NCI-H748 treated with DMSO at 0.1 percent for 48 hours (cell line): ENCODE measurements at places on chromosomes 7 and 10.

- no peak for DNase-seq
Observed at GRCh38 chr7:12802070-12802469, 114.6 kb downstream of the ARL4A start.

GRCh38 chr10:89550509-89550908 is 15.1 kb upstream of the SLC16A12 start:
- no peak for DNase-seq

DNA sequence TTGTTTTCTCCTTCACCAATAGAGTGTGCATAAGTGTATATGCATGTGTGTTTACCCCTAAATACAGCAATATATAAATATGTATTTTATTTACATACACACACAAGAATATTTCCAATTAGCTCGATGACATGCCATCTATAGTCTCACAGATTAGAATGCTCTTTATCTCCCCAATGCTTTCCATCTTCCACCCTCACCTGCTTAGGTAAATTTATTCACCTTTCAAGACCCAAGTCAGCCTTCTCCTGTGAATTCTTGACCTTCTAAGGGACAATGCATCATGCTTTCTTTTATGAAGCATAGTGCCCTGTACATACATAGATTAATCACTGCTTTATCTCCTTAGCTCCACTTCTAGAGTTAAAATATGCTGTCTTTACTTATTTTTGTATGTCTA is 49.7 kb downstream of the SEMA3A start:
- DNase-seq: no peak

DNA sequence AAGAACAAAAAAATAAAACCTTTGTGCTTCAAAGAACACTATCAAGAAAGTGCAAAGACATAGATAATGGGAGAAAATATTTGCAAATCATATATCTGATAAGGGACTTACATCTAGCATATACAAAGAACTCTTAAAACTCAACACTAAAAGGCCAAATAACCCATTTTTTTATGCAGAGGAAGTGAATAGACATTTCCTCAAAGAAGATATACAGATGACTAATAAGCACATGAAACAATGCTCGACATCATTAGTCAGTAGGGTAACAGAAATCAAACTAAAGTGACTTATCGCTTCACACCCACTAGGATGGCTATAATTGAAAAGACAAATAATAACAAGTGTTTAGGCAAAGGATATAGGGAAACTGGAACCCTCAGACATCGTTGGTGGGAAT is 78.0 kb downstream of the MALSU1 start:
- no peak for DNase-seq

DNA sequence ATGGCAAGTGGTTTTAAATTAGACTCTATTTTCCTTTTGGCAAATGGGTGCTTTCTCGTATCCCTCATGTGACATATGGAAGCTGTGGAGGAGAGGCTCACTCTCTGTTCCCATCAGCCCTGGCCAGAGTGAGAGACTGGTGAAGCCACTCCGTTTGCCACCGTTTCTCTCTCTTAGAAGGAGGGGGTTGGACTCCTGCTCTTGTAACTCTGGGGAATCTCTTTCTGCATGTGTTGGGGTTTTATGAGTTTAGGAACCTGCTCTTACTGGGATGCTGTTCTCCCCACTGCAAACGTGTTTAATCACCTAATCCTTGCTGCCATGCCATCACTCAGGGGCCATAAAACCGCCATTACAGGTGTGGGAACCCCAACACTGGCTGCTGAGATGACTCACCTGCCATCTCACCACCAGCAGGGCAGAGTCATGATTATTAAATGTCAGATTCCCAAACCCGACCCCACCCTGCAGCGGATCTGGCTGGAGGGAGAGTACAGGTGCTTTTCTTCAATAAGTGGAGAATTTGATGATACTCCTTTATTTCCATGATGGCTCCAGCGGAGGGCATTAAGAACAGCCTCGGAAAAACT is 103.2 kb downstream of the ADCY1 start:
- DNase-seq: no peak

GRCh38 chr10:84965468-84965867 is 637.1 kb downstream of the CCSER2 start:
- DNase-seq: no peak

DNA sequence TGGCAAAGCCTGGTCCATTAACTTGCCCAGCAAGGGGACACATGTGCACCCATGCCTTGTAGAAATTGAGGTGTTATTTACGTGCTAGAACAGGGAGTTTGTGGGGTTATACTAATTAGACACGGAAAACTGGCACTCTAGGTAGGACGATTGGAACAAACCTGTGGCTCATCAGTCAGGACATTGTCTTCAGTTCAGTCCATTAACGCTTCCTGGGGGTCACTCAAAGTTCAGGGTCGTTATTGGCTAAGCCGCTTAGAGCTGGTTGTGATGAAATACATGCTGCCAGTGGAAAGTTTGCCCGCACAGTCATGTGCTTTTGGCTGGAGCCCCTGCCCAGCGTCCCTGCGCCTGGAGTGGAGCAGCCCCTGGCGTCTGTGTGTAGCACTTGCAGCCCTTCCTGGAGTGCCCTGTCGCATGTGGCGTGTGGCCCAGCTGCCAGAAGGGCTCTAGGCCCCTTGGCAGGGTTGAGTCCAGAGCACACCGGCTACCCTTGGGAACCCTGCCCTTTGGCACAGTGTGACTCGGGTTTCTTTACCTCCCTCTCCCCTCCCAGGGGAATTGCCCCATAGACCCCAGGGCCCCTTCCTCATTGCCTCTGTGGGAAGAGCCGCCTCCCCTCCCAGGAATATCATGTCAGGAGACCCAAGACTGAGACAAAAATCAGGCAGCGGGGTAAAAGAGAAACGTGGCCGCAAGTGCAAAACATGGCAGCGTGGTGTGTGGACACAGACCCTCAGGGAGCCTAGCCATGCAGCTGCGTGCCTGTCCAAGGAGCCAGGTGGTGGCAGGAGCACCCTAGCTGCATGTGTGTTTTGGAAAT is 9.8 kb downstream of the ZNF775 start:
- no peak for DNase-seq

GRCh38 chr7:98281757-98282606 is 496 bp downstream of the BRI3 start:
- no peak for DNase-seq

GRCh38 chr10:109067031-109067430 is 856.3 kb downstream of the XPNPEP1 start:
- DNase-seq: no peak

DNA sequence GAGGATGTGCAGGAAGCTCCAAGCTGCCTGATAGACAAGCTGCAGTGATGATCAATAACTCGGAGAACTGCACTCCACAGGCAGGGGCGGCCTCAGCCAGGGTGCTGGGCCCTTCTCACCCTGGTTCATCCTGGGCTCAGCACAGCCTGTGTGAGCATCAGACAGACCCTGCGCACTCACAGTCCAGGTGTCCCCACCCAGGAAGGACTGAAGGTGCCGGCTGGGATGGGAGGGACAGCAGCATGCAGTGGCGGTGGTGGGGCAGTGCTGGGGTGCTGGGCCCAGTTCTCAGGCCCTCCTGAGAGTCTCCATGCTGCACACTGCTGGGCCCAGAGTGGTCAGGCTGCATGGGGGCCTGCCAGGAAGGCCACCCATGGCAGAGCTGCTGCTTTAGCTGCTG is 74.1 kb downstream of the ITIH5 start:
- no peak for DNase-seq

DNA sequence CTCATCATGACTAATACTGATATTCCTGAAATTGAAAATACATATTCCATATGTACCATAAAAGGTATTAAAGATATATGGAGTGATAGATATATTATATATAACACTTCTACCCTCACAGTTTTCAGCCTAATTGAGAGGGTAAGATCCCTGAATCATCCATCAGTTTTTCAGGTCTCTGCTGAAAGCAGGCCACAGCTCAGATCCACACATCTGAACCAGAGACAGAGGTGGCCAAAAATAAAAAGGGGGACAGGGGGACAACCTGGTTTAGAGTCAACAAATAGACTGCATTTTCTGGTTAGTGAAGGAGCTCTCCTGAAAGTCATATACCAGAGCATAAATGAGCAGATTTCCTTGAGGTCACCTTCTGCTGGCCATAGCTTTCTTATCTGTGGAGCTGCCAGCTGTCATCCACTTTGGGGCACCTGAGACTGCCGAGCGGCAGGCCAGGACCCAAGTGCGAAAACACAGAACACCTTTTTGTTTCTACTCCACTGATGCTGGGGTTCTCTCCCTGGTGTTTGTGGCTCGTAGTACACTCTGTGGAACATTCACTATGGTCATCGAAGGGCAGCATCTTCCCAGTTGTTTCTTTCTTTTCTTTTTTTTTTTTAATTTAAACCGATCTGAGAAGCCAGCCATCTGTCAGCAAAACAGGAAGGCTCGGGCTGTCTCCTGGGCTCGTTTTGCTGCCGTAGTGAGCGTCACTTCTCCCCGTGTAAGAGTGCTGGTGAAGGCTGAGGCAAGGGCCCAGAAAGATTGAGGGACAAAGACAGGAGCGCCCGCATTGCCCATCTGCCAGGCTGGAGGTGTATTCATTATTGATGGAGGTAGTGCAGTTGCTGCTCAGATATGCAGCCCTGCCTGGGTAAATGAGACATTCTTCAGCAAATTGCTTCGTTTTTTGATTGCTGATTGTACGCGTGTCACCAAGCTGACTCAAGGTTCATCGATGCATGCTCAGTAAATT is 13.5 kb downstream of the IKZF1 start:
- no peak for DNase-seq

DNA sequence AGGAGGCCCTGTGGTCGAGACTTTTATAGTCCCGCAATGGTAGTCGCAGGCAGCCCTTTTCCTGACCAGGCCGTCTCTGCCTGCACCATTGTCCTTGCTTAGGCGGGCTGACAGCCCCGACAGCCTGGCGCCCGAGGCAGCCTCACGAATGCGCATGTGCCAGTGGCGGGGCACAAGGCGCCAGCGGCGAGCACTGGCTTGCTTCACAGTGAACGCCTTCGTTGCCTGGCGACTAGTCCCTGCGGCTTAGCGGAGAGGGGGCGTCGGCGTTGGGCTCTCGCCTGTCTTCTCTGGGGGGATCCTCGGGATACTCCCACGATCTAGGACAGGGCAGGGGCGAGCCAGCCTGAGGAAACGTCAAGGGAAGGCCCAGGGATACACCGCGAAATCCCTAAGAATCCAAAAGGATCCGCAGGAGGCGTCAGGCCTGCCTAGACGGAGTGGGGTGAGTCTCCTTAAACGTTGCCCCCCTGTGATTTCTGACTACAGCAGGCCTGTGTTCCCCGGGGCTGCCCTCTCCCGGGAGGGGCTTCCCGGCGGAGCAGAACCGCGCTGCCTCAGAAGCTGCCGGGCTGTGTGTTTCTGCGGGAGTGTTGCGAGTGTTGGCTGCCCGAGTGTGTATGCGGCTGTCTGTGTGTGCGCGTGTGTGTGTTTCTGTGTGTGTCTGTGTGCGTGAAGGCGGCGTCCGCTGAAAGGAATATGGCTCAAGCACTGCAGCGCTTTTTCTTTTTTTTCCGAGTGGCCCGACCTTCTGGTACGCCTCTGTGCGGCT is 20.5 kb upstream of the ZNF273 start:
- peak; percentile 63 for DNase-seq

DNA sequence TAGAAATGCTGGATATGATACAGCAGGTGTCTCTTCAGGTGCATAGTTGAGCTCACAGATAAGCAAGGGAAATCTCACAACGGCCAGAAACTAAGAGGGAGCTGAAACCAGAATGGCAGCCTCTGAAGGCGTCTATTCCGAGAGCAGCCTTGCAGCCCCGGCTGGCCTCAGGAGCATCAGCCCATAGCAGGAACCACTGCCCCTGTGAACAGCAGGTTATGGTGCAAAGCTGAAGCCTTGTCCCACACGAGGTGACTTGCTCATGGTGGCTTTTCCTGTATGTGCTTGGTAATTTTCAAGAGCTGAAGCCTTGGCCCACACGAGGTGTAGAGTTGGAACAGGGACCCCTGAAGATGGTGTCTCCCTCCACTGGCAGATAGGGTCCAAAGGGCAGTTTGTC is 33.2 kb downstream of the BNIP3 start:
- no peak for DNase-seq

DNA sequence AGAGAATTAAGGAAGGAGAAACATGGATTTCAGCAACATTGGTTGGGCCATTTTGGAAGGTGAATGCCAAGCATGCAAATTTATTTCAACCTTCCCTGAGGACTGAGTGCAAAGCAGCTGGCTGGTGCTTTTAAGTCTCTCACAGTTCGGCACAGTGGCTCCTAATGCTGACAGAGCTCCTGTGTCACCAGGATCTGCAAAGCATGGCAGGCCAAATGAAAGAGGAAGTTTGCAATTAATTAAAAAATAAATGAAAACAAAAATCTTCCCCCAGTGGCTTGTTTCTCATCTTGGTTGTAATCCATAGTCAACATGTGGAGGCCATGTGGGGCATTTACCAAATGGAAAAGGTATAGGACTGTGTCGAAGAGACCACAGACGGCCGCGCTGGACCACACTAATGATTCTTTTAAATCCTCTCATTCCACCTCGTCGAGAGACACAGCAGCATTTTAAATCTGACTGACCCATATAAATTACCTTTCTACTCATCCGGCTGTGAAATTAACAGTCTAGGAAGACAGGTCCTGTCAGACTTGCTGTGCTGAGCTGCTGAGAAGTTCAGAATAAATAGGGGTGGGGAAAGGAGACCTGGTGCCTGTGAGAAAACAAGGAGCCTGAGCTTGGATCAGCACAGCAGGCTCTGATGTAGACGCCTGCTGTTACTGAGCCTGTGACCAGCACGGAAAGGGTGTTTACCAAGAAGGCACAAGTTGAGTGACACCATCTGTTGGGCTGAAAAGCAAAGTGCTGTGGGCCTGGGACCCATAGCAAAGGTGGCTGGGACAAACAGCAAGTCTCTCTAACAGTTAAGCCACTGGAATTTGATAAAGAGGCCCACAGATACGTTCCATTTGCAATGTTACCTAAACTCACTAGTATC is 136.0 kb upstream of the COL1A2 start:
- no peak for DNase-seq

- no peak for DNase-seq
Observed at GRCh38 chr7:47028284-47028683, 553.6 kb downstream of the TNS3 start.

- no peak for DNase-seq
Observed at GRCh38 chr10:70106958-70107791, 25.4 kb downstream of the AIFM2 start.

DNA sequence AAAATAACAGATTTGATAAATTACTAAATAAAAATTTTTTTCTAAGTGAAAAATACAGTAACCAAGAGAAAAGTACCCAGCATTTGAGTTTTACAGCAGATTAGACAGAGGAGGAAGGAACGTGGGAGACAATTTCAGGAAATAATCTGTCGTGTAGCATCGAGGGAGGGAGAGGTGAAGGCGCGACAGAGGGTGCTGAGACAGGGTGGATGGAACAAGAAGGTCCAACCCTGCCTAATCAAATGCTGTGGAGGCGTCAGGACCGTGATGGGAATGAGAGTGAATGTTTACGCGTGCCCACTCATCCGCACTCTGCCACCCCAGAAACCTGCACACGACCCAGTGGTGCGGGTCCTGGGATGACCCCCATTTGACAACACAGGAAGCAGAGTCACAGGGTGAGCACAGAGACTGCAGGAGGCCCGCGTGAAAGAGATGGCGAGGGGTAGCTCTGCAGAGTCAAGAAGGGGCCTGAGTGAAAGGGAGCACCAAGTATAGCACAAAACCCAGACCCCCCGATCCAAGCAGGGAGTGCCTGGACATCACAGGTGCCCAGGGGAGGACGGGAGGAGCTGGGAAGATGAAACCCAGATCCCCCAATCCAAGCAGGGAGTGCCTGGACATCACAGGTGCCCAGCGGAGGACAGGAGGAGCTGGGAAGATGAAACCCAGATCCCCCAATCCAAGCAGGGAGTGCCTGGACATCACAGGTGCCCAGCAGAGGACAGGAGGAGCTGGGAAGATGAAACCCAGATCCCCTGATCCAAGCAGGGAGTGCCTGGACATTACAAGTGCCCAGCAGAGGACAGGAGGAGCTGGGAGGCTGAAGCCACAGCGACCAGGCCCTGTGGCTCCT is 558.9 kb downstream of the DNAJB6 start:
- DNase-seq: no peak
